Small intestine (tissue), 16 donors: ENCODE measurements at places on chromosomes 13 and 19.

GRCh38 chr13:36885901-36886300 is 34.1 kb downstream of the SMAD9 start:
- DNase-seq, result no peak

GRCh38 chr13:49464085-49464484 is 20.0 kb downstream of the SETDB2 start:
- no peak for DNase-seq

DNA sequence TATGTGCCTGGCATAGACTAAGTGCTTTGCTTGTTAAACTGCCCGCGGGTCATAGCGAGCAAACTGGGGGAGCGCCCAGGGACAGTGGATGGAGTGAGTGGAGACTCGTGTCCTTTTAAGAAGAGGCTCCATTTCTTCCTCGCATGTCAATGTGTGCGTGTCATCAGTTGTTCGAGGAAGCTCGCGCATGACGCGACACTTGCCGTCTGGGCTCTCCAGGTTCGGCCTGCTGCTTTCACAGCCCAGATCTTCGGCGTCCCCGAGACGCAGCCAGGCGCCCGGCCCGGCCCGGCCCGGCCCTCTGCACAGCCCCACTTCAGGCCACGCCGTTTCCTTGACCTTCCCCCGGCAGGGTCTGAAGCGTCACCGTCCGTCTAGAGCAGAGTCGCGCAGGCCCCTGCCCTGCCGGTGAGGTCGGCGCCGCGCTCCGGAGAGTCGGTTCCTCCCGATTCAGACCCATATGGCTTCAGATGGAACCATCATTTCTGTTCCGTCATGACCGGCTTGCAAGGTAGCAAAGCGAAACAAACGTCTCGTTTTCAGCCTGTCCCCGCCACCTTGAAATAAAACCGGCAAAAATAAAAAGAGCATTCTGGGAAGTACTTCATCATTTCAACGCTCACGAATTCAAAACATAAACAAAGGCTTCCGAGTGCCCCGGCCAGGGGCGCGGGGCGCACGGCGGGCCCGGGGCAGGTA is 599 bp upstream of the ARHGEF7 start:
- DNase-seq, result peak; percentile 15

DNA sequence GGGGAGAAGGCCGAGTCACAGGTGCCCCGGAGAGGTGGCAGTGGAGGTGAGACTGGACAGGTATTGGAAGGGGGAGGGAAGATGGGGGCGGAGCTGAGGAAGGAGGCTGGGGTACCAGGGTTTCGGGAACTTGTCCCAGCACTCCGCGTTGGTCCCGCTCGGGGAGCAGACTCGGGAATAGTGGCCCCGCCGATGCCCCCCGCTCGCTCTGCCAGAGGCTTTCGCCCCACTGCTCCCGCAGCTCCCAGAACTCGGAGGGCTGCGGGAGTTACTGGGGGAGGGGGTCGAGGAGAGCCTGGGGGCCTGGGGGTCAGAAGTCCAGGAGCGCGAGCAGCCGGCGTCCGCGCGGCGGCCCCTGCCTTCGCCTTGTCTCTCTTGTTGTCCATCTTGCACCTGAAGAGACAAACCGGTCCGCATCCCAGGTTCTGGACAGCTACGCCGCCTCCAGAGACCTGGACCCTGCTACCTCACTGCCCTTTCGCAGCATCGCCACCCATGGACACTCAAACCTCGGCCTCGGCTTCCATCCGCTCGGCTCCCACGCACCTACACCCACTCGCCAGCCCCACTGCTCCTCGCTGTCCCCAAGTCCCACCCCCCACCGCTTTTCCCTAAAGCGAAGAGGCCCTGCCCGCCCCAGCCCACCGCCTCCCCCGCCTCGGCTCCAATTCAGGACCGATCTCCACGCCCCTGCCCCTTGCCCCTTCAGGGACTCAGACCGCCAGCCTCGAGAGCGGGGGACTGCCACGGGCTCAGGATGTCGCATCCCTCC is 700 bp downstream of the PRR36 start:
- DNase-seq, result no peak

- no peak for DNase-seq
Measured at GRCh38 chr13:97535614-97536013, 101.6 kb downstream of the RAP2A start.

GRCh38 chr19:47414469-47414868 is 4.9 kb downstream of the MEIS3 start:
- no peak for DNase-seq

- no peak for DNase-seq
Measured at GRCh38 chr13:43441899-43442499, 344.8 kb downstream of the ENOX1 start.

GRCh38 chr19:28878862-28879566 is 333.9 kb downstream of the UQCRFS1 start:
- DNase-seq, result peak; percentile 75

GRCh38 chr19:45418802-45419201 is 4.9 kb downstream of the ERCC1 start:
- DNase-seq, result no peak

DNA sequence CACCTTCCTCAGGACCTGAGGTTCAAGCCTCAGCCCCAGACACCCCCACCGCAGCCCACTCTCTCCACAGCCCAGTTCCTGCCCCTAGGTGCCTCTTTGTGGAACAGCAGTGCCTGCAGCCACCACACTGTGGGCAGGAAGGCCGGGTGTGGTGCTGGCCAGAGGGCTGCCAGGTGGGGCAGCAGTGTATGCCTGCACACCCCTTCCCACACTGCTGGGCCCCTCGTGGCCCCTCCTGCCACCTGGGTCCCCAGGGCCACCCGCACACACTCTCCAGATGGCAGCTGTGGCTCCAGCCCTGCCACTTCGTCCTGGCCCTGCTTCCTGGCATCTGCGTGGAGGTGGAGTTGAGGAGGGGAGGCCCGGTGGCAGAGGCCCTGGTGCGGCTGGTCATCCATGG is 35.1 kb downstream of the HPN start:
- DNase-seq, result no peak

- DNase-seq, result peak; percentile 34
Measured at GRCh38 chr19:10718205-10719196, 622 bp downstream of the DNM2 start.

- DNase-seq, result no peak
Measured at GRCh38 chr19:41863209-41863931, 3.3 kb downstream of the RPS19 start.

DNA sequence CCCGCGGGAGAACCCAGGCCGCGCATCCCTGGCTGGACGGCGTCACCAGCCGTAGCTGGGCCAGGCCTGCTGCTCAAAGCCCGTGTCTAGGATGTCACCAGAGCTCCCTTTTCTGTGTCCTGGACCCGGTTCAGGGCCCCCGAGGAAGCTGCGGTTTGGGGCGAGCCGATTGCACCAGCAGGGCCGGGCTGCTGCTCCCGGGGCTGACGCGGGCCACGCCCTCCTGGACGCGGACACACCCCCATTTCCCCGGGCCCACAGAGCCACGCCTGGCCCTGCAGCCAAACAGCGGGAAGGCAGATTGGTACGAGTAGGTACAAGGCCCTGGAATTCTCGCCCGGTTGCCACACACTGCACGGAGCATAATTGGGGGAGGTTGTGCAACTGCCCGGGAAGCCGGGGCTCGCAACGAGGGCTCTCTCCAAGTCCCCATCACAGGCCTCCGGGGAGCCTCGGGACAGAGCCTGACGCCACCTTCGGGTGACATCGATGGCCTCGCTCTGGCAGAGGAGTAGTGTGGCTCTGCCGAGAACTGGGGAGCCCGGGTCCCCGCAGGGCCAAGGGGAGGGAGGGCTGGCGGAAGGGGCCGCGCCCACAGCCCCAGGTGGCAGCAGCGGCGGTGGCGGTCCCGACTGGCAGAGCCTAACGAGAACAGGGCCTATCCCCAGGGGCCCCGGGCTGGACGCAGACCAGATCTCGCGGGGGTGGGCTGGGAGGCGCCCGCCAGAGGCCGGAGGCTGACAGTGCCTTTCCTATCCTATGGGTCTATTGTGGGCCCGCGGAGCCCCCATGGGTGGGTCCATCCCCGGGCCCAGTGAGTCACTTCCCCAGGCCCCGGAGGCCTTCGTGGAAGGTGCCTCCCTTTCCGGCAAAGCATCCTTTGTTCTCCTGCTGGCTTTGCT is 23.5 kb downstream of the KCTD15 start:
- peak; percentile 87 for DNase-seq

DNA sequence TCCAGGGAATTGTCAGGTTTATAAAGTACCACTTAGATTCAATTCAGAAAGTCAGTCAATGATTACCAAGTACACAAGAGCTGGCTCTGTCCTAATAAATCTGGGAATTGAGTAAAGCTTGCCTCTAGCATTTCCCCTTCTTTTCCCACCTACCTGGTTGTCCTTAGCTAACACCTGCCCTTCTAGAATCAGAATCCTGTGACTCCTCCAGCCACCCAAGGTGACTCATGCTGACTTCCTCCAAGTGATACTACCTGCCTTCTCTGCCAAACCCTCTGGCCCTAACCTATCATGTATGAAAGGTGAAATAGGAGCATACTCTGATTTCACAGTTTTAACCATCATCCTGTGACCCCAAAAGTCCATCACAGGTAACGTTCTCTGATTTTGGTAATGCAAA is 151.2 kb downstream of the DIAPH3 start:
- peak; percentile 74 for DNase-seq

DNA sequence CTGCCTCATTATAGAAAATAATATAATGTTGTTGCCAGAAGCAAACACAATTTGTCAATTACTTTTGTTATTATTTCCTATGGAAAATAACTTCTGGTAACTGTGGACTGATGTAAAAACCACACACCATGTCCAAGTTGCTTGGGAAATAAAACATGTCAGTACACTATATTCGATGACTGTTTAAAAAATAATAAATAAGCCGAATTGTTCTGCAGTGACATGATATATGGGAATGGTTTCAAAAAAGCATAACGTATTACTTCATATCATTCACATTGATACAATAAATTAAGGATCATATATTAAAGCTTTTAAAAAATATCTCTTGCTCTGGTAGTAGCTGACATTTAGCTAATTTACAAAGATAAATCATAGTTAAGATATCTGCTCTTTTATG is 2062.1 kb downstream of the PCDH9 start:
- no peak for DNase-seq

DNA sequence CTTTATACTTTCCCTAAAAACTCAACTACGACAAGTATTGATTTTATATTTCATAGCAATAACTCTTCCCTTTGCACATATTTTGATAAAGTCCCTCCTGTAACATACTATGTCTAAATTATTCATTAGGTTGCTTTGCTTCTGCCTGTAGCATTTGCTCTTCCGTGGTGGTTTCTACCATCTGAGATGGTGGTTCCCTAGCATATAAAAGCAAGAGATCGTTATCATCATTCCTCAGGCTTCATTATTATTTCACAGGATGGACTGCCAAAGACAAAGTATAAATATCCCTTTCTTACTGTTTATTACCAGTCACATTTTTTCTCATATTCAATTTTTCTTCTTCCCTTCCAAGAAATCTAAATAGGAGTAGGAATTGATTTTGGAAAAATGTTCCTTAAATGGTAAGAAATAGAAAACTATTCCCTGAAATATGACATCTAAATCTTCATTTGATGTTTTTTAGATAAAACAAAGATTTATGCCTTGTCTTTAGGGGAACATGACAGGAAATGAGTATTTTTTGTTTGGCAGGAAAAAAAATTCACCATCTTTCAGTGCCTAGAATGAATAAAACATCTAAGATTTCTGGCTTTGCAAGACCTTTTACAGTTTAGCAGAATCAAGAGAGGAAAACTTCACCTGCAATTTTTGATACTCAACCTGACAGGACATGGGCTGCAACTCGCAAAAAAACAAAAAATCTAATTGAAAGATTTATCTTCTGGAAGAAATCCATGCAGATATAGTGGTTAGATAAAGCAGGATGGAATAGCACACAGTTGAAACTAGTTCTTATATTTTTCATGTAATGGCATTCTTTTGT is 340.0 kb downstream of the SPRY2 start:
- no peak for DNase-seq

DNA sequence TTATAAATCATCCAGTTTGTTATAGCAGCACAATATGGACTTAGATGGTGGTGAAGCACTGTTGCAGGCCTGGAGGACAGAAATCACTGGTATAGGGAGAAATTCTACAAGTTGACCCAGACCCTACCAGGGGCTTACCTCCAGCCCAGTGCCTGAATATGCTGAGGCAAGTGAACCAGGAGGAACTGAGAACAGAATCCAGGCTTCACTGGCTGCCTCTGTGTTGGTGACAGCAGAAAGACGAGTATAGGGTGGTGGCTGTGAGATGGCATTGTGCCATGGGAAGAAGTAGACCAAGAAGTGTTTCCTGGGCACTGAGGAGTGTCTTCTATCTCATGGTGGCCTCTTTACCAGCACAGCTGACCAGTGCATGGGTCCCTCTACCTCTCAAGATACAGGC is 15.9 kb upstream of the EID2 start:
- no peak for DNase-seq

DNA sequence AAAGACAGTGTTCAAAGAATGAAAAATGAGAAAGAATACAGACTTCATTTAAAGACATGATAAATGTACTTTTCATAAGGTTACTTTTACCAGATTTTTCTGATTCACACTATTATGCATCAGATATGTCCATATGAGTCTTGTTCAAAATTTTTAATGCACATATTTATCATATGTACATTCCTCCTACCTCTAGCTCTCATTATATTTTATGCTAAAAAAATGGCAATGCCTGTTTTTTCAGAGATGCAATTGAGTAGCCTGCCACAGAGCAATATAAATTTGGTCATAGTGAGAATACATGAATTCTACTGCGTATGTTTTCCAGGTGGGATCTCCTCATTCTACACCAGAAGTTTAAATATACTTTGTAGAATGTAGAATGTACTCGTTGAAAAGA is 807.0 kb upstream of the SLITRK6 start:
- no peak for DNase-seq

DNA sequence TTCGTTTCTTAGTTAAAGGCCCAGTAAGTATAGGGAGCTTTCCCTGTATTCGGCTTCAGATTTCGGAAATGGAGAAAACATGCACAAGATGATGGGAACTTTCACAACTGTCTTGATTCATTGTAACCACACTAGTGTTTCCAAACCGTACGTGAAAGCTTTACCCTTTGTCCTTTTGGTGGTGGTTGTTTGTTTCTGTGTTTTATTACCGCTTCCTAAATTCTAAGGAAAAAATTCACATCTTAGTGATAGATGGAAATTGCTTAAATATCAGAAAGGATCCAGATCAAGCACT is 504 bp upstream of the VWA8 start:
- no peak for DNase-seq

GRCh38 chr19:46529622-46530451 is 34.2 kb upstream of the PNMA8B start:
- DNase-seq, result peak; percentile 73

DNA sequence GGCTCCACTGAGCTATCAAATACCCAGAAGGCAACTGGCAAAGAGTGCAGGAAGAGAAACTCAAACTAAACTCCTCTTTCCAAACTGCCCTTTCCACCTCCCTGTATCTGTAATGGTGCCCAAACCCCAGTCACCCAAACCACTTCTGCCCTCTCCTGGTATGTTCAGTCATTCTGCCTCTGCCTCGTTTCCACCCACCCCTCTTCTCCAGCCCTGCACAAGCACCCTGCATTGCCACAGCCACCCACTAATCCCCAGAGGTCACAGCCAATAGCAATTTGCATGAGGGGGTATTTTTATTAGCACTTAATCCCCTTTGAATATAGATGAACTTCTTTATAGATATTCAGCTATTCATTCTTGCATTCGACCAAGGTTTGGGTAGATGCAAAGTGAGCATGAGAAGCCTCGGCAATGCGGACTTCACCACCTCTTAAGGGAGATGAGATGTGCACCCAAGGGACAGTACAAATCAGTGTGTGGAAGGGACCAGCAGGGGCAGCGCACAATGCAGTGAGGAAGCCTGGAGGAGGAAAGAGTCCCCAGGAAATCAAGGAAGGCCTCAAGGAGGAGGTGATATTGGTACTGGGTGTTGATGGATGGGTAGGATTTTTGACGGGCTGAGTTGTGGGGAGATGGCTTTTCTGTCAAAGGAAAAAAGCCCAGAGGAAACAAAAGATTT is 12.4 kb downstream of the TMEM272 start:
- no peak for DNase-seq
